ENCODE measurements at places on chromosomes 4 and X. TPM values are rescaled to one million over a fixed set of nuclear protein-coding genes. Genes with fewer than 3 reads are reported as not detected.

Gene NXT2
- 16.7 TPM for polyA plus RNA-seq

DNA sequence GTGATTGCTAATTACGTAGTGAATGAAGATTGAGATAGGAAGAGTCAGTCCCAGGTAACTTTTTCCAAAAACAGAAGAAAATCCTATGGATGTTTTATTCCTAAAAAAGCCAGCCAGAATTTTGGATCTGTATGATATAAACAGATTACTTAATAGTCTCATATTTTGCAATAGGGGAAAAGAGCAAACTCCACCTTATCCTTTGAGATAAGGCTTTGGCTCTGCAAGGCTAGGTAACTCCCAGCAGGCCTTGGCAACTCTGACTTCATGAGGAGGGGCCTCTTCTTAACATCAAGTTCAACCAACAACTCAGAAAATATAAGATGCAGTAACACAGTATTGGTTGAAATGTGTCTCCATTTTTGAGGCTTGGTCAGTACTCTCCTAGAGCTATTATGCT is 98.7 kb upstream of the SLC4A4 start:
- DNase-seq: no peak

DNA sequence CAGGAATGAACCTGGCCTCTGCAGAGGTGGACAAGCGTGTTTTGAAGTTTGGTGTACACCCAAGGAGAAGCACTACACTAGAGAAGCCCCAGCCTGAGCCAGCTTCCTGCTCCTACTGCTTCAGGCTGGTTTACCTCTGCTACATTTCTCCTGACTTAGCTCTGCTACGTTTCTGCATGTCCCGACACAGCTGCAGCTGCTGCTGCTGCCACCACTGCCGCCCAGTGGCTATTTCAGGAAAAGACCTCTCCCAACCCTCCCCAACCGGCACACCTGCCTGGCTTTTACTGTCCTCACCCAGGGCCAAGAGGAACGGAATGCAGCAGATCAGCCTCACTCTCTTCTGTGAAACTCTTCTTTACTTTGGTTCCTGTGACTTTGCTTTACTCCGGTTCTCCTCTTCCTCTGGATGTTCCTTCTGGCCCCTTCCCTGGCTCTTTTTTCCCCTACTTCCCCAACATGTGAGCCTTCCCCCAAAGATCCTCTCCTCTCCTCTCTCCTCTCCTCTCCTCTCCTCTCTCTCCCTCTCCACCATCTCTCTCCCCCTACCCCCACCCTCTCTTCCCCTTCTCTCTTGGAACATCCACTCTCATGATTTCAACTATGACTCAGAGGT is 3.1 kb upstream of the P2RY4 start:
- no peak for DNase-seq

Gene IL1RAPL1
- 2.4 TPM for polyA plus RNA-seq

DNA sequence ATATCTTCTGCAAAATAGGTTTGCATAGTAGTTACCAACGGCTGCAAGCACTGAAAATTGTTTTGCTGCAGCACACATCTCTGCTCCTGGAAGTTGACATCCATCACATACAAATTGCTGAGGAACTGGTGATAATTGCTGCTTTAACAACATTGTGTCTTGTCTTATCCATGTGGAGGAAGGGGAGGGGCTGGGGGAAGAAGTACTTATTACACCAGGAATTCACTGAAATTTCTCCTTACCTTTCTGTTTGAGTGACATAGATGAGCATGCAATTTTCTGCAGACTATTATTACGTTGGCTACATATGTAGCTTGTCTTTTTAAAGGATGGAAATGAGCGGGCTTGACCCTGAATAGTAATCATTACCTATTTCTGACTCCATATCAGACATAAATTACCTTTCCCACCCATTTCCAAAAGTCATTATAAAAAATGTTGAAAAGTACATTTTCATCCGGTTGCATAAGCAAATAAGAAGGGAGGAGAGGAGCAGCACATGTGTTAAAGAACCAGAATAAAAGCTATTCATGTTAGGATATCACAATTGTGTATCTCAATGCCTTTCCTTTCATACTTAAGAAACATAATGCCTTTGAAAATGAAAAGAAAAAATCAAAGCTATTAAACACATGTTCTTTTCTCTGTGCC is 1905.6 kb downstream of the PCDH7 start:
- DNase-seq: no peak

Gene SCML1
- polyA plus RNA-seq: 15.8 TPM

DNA sequence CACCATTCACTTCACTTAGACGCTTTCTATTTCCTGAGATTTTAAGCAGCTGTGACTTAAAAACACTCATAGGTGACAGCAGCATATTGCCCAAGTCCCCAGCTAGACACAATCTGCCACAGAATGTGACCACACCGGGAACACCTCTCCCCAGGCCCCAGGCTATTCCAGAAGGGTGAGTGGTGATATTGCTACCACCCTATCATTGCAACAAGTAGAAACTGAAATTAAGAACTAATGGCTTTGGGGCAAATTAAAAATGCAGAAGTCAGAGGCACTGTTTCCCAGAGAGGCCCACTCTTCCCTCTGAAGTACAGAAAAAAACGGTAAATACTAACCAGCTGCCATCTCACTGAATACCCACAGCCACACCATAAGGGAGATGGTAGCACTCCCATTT is 35.0 kb downstream of the QDPR start:
- DNase-seq: no peak

Gene KCNIP4
- polyA plus RNA-seq: 11.0 TPM

GRCh38 chrX:19739683-19740082 is 147.7 kb downstream of the SH3KBP1 start:
- no peak for DNase-seq

DNA sequence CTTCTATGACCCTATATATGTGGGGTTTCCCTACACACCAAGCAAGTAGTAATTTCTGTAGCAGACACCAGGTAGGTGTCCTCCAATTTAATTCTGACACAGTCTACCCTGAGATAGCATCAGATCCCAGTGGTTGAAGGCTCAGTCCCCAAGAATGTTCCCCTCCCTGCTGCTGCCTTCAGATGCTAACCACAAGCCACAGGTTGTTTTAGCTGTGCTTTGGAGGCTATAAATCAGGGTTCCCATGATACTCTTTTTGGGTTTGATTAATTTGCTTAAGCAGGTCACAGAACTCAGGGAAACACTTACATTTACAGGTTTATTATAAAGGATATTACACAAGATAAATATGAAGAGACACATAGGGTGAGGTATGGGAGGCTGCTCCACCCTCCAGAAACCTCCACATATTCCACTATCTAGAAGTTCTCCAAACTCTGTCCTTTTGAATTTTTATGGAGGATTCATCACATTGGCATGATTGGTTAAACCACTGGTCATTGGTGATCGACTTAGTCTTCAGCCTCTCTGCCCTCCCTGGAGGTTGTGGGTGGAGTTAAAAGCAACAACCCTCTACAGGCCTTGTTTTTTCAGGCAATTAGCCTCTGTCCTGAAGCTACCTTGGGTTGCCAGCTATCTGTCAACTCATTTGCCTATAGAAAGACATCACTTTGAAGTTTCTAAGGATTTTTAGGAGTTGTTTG is 50.8 kb downstream of the GRIA2 start:
- no peak for DNase-seq

DNA sequence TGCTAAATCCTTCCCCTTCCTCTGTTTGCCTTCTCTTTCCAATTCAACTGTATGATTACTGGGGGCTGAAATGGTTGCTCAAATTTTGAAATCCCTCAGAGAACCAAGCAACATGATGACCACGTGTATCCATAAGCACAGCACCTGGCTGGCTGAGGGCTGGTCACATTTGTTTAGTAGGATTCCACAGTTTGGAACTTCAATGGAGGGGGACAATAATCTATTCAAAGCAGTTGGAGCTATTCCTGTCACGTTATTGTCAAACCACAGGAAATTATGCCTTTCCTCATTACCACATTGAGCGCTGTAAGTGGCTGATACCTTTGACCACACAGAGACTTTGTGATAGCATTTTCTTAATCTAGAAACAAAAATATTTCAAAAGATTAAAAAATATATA is 7.0 kb downstream of the TMSB4X start:
- DNase-seq: no peak

GRCh38 chrX:9160698-9161329 is 126.9 kb upstream of the FAM9B start:
- no peak for DNase-seq

- no peak for DNase-seq
Observed at GRCh38 chrX:31061091-31061490, 10.8 kb downstream of the FTHL17 start.

- peak; percentile 51 for DNase-seq
Observed at GRCh38 chr4:186932631-186933187, 209.1 kb upstream of the FAT1 start.

DNA sequence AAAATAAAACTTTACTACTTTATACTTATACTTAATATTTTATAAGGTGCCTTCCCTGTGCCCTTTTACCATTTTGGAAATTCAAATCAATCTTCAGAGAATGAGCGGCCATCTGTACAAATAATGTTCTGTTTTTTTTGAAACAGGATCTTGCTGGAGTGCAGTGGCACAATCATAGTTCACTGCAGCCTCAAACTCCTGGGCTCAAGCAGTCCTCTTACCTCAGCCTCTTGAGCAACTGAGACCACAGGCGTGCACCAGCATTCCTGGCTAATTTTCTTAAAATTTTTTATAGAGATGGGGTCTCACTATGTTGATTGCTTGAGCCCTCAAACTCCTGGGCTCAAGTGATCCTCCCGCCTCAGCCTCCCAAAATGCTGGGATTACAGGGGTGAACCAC is 53.5 kb downstream of the FAM114A1 start:
- DNase-seq: no peak

GRCh38 chr4:127214016-127214415 is 418.7 kb upstream of the INTU start:
- DNase-seq: no peak

GRCh38 chr4:77079281-77079680 is 3.5 kb upstream of the CCNI start:
- DNase-seq: no peak

DNA sequence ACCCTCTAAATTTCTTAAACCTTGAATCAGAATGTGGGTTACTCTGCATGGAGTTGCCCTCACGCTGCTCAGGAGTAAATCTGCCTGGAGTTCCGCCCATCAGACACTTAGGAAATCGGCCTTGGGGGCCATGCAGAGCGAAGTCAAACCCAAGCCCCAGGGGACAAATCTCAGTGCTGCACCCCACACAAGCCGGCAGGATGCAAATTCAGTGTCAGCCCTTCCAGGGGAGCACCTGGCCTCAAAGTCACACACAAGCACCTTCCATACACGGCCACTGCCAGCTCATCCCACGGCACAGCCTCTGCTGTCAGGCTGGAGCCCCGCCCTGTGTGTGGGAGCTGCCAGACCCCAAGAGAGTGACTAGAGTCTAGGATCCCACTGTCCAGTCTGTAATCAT is 27.4 kb downstream of the RNF212 start:
- DNase-seq: no peak

Gene MAML3
- 17.8 TPM for polyA plus RNA-seq

Gene PLAC1
- 7.8 TPM for polyA plus RNA-seq

GRCh38 chrX:135541351-135541750 is 20.9 kb downstream of the INTS6L start:
- DNase-seq: no peak

GRCh38 chr4:52939739-52940138 is 77.6 kb downstream of the RASL11B start:
- no peak for DNase-seq

DNA sequence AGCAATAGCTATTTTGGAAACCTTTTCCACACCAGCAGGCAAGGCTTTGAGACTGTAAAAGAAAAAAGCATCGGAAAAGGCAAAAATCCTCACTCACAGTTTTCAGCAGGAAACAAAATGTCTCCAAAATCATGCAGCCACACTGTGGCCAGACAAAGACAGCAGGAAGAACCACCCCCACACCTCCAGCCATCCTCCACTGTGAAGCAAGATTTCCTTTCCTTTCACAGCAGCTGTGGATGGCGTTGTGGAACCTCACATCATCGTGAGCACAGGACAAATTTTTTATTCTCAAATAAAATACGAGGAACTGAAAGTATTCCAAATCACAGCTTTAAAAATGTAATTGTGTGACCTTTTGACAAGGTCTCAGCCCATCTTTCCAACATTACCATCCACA is 351.7 kb upstream of the NOCT start:
- no peak for DNase-seq

All from renal cortex interstitium (tissue), 15 donors.